ENCODE measurements at places on chromosomes 4 and X. TPM values are rescaled to one million over a fixed set of nuclear protein-coding genes. Genes with fewer than 3 reads are reported as not detected.

GRCh38 chr4:142248946-142249345 lies 597.2 kb downstream of the INPP4B start:
- no peaks in the 10 kb centered on the region for H3K36me3 ChIP-seq
- no peak overlapping the region for H3K4me3 ChIP-seq
- H3K27me3 ChIP-seq: no peaks in the 10 kb centered on the region
- no peak overlapping the region for H3K27ac ChIP-seq
- no peak for DNase-seq

- no peaks in the 10 kb centered on the region for H3K36me3 ChIP-seq
- no peak for DNase-seq
- no peak overlapping the region for H3K4me3 ChIP-seq
- H3K27ac ChIP-seq: no peak overlapping the region
- H3K27me3 ChIP-seq: no peaks in the 10 kb centered on the region
Measured at GRCh38 chr4:86386817-86387415, 27.1 kb upstream of the MAPK10 start.

DNA sequence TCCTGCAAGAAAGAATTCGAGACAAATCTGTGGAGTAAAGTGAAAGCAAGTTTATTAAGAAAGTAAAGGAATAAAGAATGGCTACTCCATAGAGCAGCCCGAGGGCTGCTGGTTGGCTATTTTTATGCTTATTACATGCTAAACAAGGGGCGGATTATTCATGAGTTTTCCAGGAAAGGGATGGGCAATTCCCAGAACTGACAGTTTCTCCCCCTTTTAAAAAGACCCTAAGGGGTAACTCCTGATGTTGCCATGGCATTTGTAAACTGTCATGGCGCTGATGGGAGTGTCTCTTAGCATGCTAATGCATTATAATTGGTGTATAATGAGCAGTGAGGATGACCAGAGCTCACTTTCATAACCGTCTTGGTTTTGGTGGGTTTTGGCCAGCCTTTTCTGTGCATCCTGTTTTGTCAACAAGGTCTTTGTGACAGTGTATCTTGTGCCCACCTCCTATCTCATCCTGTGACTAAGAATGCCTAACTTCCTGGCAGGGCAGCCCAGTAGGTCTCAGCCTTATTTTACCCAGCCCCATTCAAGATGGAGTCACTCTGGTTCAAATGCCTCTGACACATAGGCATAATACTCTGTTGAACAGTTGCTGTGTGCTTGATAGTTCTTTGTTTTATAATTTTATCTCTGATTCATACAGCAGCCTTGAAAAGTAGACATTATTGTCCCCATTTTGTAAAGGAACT lies 25.8 kb downstream of the GAB1 start:
- no peaks in the 10 kb centered on the region for H3K36me3 ChIP-seq
- DNase-seq: no peak
- no peak overlapping the region for H3K4me3 ChIP-seq
- H3K27me3 ChIP-seq: no peaks in the 10 kb centered on the region

DNA sequence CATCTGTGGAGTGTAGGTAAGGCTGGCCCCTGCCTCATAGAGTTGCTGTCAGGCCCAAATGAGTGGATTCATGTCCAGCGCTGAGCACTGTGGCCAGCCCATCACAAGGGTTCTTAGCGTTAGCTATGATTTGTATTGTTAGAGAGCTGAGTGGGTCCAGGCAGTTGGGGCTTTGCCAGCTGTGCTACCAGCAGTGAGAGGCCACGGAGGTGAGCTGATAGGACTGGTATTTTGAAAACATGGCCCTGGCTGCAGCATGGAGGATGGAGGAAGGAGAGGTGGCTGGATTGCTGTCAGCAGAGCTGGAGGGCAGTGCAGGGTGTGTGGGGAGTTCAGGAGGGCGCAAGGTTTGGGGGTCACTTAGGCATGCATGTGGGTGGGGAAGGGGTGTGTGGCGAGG lies 69.8 kb downstream of the PSAPL1 start:
- H3K27me3 ChIP-seq: peaks cover 2% of the 10 kb centered on the region
- no peaks in the 10 kb centered on the region for H3K4me1 ChIP-seq
- no peak overlapping the region for H3K4me3 ChIP-seq
- no peak for DNase-seq
- no peak overlapping the region for H3K27ac ChIP-seq

GRCh38 chr4:55609393-55609866 lies 17.4 kb upstream of the PDCL2 start:
- no peak for DNase-seq
- no peaks in the 10 kb centered on the region for H3K27me3 ChIP-seq
- H3K4me3 ChIP-seq: no peak overlapping the region

DNA sequence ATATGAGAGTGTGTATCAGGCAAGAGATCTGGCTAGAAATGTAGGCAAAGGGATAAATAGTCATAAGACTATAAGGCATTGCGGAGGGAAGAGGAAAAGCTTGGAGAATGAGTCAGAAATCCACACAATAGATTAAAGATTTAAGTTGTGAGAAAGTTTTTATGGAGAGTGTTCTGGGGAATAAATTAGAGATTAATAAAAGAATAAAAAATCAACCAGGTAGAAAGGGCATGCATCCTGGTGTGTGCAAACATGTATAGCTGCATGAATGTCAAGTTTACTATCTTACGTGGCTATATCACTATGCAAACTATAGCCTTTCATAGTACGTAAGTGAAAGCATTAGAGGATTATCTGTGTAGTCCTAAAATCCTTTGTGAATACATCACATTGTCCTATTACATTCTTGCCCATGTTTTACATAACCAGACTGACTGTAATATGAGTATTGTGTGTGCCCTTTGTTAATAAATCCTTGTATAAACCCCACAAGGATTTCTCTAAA lies 36.9 kb downstream of the SNCA start:
- no peak overlapping the region for H3K27ac ChIP-seq
- H3K27me3 ChIP-seq: no peaks in the 10 kb centered on the region
- H3K36me3 ChIP-seq: no peaks in the 10 kb centered on the region
- H3K4me1 ChIP-seq: no peaks in the 10 kb centered on the region

DNA sequence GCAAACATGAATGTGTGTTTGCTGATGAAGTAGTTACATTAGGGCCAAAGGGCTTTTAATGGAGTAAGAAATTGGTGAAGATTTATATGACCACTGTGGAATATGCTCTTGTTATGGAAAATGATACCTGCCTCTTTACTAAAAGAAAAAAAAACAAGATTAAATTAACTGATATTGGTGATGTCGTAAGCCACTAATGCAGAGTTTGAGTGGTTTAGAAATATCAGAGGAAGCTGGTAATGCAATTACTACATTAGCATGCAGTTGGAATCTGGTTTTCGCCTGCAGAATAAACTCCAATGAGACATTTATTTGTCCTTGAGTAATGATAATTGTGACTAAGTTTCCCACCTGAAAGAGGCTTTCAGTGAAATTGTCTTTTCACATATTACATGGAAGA lies 597.9 kb downstream of the GALNTL6 start:
- H3K36me3 ChIP-seq: no peaks in the 10 kb centered on the region
- no peaks in the 10 kb centered on the region for H3K4me1 ChIP-seq
- no peak overlapping the region for H3K27ac ChIP-seq

CACNA1F gene
- 0.42 TPM for total RNA-seq

- no peaks in the 10 kb centered on the region for H3K4me1 ChIP-seq
- no peak overlapping the region for H3K4me3 ChIP-seq
- no peak for DNase-seq
Measured at GRCh38 chrX:25755194-25755593, 382.9 kb upstream of the MAGEB18 start.

NUDT10 gene
- total RNA-seq: 2.7 TPM

- no peak for DNase-seq
- H3K27ac ChIP-seq: no peak overlapping the region
- no peak overlapping the region for H3K4me3 ChIP-seq
Measured at GRCh38 chr4:56937262-56937661, 29.6 kb downstream of the REST start.

TMEM144 gene
- 14.1 TPM for total RNA-seq

- no peak overlapping the region for H3K27ac ChIP-seq
- H3K36me3 ChIP-seq: no peaks in the 10 kb centered on the region
- H3K27me3 ChIP-seq: no peaks in the 10 kb centered on the region
- DNase-seq: no peak
- no peak overlapping the region for H3K4me3 ChIP-seq
- peaks cover 3% of the 10 kb centered on the region for H3K4me1 ChIP-seq
Measured at GRCh38 chr4:122665161-122665929, 44.5 kb upstream of the IL21 start.
